ENCODE measurements at places on chromosomes 12 and 14.

- no peak for DNase-seq
These were observed 211.5 kb downstream of the PHLDA1 start for GRCh38 chr12:75820071-75820470.

DNA sequence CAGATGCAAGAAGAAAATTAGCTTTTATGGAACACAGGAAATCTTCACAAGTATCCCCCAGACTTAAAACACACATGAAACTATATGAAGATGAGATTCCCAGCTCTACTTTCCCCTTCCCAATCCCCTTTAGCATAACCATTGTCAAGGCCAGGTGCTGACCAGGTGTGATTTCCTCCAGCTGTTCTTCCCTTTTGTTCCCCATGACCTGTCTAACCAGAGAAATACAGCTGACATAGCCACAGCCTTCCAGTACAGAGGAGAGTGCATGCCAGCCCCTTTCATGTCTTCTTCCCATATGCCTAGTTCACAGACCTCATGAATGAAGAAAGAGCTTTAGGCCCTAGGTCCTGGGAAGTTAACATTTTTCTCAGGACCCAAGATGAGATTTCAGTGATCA, 43.5 kb upstream of the FKBP4 start:
- no peak for DNase-seq

DNA sequence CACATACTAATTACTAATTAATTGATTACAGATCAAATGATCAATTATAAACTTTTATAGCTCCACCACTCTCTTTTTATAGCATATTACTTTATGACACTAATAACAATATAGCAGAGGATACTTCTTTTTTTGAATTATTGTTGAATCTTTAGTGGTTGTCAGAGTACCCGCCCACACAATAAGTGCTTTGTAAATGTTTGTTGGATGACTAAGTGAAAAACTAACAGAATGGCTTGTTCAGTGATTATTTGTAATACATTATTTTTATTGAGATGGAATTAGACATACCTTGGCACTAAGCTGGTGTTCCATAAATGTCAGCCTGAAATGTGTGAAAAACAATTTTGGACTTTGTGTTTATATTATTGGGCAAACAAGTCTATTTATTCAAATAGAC, 670.5 kb upstream of the ATXN7L3B start:
- no peak for DNase-seq

DNA sequence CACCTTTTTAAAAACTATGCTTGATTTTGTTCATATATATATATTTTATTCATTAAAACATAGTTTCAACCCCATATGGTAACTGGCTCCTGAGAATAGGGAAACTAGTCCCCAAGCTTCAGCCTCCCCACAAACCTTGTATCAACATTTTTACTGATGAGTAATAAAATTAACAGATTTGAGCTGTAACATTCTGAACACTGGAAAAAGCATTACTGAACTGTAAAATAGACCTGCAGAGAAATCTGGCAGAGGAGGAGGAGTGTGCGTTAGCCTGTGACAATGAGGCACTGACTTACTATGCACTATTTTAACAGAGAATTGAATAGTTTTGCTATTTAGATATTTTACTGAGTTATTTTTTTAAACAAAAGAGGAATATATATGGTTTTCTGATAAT, 43.1 kb downstream of the FRS2 start:
- no peak for DNase-seq

- no peak for DNase-seq
These were observed 1103.4 kb downstream of the LRFN5 start for GRCh38 chr14:42710071-42710470.

DNA sequence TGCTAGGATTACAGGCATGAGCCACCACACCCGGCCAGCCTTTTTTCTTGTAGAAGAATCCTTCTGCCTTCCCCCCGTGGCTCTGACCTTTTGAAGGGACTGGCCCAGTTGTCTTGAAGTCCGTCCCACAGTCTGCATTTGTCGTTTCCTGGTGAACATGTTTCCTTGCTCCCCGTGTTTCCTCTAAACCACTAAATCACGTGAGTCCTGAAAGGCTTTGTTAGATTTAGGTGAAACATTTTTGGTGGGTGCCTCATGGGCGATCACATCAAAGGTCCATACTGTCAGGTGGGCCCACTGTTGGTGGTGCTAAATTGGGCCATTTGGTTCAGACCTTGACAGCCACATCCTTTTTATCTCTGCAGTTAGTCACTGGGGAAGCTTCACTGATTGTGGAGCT, 26.3 kb downstream of the MLXIP start:
- no peak for DNase-seq

- DNase-seq, result no peak
These were observed 41.9 kb downstream of the JDP2 start for GRCh38 chr14:75469606-75470237.

DNA sequence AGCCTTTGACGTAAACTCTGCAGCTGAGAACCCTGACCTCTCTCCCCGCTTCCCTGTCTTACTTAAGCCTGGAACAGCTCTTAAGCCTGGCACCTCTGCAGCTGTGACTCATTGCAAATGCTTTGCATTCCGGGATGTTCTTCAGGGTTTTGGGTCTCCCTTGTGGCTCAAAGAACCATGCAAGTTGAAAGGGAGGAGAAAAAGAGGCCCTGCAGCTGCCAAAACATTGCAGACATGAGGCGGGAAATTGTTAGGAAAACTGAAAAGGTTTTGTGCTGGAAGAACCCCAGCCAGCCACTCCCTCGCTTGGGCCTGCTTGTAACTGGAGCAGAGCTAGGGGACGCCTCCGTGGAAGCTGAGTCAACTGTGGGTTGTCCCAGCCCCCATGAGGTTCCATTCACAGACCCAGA, 60.2 kb upstream of the FERMT2 start:
- peak; percentile 89 for DNase-seq

DNA sequence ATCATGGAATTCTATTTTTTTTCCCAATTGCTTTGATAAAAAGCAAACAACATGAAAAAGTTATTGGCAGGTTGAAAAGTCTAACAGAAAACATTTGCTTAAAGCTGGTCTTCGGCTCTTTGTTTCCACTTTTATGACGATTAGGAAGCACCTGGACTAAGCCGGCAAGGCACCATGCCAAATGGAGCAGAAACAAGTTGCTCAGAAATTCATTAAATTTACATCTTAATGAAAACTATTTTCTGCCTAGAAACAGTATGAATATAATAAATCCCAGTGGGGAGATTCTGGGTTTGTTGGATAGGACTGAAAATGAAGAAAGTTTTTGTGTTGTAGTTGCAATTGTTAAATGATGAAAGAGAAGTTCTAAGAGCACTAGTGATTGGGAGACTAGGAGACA, 51.4 kb upstream of the OR9K2 start:
- no peak for DNase-seq

DNA sequence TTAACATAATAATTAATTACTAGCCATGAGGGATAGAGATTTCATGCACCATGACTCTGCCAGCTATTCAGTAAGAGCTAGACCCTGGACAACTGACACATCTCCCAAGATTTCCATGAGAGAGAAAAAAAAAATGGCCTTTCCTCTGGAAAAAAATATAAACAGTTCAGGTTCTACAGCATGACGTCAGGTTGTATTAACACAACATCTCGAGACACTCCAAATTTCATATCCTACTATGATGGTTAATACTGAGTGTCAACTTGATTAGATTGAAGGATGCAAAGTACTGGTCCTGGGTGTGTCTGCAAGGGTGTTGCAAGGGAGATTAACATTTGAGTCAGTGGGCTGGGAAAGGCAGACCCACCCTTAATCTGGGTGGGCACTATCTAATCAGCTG, 11.1 kb downstream of the DBX2 start:
- no peak for DNase-seq

DNA sequence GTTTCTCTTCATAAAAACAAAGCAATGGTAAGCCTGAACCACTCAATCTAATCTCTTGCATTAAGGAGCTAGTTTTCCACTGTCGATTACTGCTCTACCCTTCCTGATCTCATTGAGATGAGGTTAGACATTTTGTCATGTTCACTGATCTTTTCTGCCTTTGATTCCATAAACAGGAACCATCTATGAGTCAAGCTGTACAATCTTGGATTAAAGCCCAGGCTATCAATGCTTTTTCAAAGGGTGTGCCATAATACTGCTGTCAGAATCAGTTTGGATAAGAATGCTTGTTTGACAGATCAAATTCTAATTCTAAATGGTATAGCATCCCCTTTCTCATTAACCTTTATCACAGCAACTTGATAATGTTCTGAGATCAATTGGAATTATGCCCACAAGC, 16.1 kb downstream of the GRIP1 start:
- no peak for DNase-seq

DNA sequence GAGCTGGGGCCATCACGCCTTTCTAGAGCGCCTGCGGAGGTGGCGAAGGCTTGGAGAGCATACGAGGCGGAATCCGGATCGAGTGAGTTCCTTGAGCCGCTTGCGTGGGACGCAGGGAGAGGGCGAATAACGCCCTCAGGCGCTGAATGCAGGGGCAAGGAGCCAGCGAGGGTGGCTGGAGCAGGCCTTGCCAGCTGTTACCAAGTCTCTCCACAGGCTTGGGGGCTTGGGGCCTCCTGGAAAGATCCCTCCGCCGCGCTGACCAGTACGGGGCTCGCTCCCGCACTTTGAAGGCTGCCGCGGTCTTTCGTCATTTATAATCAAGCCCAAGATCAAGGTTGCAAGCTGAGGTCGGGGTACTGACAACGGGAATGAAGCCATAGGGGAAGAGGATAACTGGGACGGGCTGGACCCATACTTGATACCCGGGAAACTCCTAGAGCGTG, 1.2 kb downstream of the FLRT2 start:
- DNase-seq, result peak; percentile 86

DNA sequence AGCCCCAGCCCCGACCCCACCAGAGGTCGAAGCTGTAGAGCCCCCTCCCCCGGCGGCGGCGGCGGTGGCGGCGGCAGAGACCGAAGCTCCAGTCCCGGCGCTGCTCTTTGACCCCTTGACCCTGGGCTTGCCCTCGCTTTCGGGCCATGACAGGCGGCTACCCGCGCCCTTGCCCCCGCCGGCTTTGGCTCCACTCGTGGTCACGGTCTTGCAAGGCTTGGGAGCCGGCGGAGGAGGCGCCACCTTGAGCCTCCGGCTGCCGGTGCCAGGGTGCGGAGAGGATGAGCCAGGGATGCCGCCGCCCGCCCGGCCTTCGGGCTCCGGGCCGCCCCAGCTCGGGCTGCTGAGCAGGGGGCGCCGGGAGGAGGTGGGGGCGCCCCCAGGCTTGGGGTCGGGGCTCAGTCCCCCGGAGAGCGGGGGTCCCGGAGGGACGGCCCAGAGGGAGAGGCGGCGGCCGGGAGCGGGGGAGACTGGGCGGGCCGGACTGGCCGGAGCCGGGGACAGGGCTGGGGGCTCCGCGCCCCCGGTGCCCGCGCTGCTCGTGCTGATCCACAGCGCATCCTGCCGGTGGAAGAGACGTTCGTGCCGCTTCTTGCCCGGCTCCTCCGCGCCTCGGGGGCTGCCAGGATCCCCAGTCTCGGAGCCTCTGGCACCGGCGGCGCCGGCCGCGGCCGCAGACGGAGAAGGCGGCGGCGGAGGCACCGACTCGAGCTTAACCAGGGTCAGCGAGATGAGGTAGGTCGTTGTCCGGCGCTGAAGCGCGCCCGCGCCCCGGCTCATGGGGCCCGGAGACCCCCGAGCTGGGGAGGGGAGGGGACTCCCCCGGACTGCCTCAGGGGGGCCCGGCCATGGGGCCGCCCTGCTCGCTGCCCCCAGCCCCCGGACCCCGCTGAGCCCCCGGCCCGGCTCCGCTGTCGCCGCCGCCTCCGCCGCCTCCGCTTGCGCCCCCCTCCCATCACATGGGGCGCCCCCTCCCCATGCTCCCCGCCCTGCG, 778 bp downstream of the AGAP2 start:
- no peak for DNase-seq

DNA sequence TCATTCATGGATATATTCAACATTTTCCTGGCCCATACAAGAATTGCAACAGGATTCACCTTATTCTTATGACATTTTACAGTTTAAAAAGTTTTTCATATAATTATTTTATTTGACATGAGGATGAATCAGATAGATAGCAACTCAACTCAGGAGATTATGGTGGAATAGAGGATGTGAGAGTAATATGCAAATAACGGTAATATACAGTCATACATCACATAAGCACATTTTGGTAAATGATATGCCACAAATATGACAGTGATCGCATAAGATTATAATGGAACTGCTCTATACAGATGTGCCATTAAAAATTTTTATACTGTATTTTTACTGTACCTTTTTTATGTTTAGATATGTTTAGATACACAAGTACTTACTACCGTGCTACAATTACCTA, 24.1 kb upstream of the CRADD start:
- DNase-seq, result no peak

GRCh38 chr12:94909663-94910062, 93.8 kb downstream of the NDUFA12 start:
- no peak for DNase-seq

- DNase-seq, result no peak
These were observed 926 bp downstream of the HRK start for GRCh38 chr12:116880213-116880816.

DNA sequence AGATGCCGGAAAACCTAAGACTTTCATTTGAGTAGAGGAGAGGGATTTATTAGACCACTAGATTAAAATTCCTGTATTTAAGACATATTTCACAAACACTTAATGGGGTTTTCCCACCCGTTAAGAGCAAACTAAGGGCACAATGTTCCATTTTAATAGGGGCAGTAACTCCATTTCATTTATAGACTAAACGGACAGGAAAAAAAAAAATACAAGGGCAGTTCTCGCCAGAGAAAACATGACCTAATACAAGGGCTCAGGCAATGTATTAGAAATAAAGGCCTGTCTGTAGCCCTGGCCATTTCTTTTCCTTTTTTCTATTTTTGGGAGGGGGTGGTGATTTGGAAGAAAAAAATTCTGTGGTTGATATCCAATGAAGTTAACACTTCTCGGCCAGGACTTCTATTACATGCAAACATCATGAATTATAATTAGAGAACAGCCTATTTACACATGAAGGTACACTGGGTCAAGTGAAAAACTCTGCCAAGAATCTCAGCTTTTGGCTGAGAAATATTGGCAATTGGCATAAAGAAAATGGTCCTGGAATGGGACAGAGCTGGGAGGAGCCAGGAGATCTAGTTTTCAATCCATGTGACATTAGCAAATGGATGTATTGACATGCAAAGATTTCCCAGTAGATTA, 641.1 kb upstream of the TBX3 start:
- DNase-seq, result no peak

- DNase-seq, result no peak
These were observed 34.7 kb downstream of the PTGER2 start for GRCh38 chr14:52348776-52349175.

DNA sequence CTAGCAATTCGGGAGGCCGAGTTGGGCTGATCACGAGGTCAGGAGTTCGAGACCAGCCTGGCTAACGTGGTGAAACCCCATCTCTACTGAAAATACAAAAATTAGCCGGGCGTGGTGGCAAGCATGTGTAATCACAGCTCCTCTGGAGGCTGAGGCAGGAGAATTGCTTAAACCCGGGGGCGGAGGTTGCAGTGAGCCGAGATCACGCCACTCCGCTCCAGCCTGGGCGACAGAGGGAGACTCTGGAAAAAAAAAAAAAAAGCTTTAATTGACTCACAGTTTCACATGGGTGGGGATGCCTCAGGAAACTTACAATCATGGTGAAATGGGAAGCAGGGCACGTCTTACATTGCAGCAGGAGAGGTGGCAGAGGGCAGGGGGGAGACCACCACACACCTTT, 30.6 kb upstream of the SLC2A3 start:
- no peak for DNase-seq

GRCh38 chr12:34186492-34186891, 164.2 kb downstream of the ALG10 start:
- DNase-seq, result no peak

GRCh38 chr12:109542014-109542413, 31.3 kb downstream of the MMAB start:
- no peak for DNase-seq
